ENCODE measurements at places on chromosomes 5 and 9.

GRCh38 chr5:16486711-16487111 lies 21.1 kb upstream of the ZNF622 start:
- no peak for DNase-seq

GRCh38 chr9:107933516-107933915 lies 443.9 kb upstream of the KLF4 start:
- no peak for DNase-seq

- DNase-seq, result no peak
Measured at GRCh38 chr5:159838551-159839222, 77.6 kb upstream of the ADRA1B start.

GRCh38 chr9:77534376-77535057 lies 113.6 kb downstream of the GNA14 start:
- no peak for DNase-seq

DNA sequence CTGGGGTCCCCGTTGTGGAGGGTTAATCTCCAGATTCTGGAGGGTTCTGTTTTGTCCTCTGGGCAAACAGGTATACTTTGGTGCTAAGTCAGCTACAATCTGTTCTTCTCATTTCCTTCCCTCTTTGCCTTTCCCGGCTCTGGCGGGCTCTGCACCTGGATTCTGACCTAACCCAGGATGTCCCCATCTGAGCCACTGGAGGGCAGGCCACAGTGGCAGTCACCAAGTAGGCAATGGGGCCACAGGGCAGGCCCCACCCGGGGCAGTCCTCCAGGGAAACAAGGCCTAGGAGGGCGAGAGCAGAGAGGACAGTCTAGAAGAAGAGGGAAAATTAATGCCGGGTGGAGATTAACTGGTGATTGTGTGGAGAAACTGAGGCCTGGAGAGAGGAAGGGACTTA lies 40.4 kb upstream of the HRH2 start:
- no peak for DNase-seq

- DNase-seq, result no peak
Measured at GRCh38 chr9:18610956-18611355, 137.0 kb downstream of the ADAMTSL1 start.
